ENCODE measurements at places on chromosomes 6 and 20.

DNA sequence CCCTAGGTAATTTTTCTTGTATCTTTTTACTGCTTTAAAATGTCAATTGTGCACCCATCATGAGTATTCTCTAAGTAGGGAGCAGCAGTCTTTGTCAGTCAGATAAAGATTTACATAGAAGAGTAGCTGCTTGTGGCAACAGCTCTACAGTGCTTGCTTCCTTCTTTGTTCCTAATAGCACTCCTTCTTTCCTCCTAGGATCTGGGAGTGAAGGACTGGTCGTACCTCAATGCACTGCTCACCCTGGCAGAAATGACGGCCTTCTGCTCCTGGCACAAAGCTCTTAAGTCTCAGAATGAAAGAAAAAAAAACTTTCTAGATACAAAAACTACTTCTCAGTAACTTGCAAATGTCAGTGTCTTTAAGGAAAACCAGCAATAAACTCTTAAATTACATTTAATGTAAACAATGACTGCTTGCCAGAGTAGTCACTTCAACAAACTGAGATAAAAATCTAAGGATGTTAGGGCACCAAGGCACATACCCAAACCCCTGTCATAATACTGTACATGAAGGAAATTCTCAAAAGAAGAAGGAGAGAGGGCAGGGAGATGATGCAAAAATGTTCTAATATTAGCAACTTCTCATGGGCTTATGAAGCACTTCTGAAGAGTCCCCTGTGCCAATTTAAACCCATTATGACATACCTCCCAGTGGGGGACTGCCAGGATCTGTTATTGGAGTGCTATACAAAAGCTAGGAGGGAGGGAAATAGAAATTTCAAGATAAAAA lies 34.0 kb downstream of the NCOA6 start:
- no peak for DNase-seq

- no peak for DNase-seq
These were observed 137.7 kb upstream of the HEY2 start for GRCh38 chr6:125611573-125612344.

GRCh38 chr20:31981784-31982183 lies 13.8 kb downstream of the XKR7 start:
- DNase-seq = no peak

- no peak for DNase-seq
These were observed 339.8 kb downstream of the HTR1B start for GRCh38 chr6:77123527-77123926.
